Putamen (tissue), 1 donor: ENCODE measurements at places on chromosomes 6 and 20.

DNA sequence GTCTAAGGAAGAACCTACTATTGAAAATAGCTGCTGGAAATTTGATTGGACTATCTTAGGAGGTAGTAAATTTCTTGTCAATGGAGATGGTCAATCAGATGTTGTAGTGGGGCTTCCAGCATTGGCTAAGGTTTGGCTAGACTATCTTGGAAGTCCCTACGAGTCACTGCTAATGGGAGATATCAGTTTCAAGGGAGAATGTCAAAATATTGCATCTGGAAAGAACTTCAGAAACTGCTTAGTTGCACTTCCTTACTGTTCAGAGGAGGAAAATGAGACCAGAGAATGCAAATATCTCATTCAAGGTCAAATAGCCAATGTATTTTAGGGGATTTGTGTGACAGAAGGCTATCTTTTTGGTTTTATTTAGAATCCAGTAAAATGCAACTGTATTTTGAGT is 53.5 kb upstream of the CCN2 start:
- DNase-seq = no peak

DNA sequence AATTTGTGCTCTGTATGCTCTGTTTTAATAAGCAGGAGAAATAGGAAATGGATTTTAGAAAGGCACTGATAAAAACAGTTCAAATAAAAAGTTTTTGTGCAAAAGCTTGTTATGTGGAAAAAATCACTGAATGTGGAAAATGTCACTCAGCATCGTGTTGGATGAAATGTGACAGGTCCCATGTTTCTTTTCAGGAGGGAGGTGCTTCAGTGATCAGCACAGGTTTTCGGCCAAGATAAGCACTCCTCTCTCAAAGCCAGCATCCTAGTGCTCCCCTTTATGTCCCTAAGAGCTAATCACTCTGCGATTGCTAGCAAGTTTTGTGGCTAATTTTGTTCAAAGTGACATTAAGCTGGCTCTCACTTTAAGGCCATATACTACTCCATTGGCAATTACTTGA is 12.0 kb downstream of the UBE3D start:
- DNase-seq = no peak

GRCh38 chr20:49814057-49814694 is 1.5 kb downstream of the SLC9A8 start:
- DNase-seq = no peak

GRCh38 chr6:151052021-151052646 is 186.6 kb downstream of the MTHFD1L start:
- no peak for DNase-seq

- DNase-seq = no peak
These were observed 92.4 kb downstream of the CD24 start for GRCh38 chr6:106882138-106882537.
